Stimulated activated CD4-positive, alpha-beta T cell treated with anti-CD3 and anti-CD28 coated beads, Interleukin-15, amount 100 ng/mL, for 24 hours (primary cell): ENCODE measurements at places on chromosomes 5 and 9.

DNA sequence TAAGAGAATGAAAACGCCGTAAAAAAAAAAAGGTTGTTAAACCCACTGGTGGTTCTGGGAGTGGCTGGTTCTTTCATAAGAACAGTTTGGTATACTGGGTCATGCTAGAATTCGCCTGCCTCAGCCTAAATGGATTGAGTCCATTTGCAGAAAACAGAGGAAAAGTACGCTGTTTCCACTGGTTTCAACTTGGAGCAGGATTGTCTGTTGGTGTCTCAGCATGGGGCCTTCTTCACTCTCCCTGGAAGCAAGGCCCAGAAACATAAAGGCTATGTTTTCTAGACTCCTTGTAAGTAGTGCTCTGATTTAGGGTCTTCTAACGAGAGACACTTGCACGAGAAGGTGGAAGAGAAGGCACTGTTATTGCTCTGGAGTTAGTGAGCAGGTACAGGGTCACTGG, 116.9 kb upstream of the MTAP start:
- DNase-seq, result no peak

- DNase-seq, result no peak
Observed at GRCh38 chr5:87004101-87004500, 263.6 kb upstream of the RASA1 start.

DNA sequence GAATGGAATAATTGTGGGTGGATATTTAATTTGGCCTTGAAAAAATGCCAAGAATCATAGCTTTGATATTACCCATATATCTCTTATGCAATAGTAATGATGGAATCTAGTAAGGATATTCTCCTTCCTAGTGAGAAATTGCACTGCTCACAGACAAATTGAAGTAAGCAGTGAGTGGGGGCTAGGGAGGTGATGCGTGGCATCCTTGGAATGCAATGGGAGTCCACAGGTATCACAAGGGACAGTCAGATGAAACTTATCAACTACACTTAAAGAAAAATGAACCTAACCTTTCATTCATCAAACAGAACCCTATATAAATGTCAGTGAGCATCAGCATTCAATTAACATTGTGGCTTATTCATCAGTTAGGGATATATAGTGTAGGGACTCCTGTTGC, 57.8 kb downstream of the IZUMO3 start:
- no peak for DNase-seq

GRCh38 chr9:112933696-112934095, 43.0 kb upstream of the SLC46A2 start:
- no peak for DNase-seq

DNA sequence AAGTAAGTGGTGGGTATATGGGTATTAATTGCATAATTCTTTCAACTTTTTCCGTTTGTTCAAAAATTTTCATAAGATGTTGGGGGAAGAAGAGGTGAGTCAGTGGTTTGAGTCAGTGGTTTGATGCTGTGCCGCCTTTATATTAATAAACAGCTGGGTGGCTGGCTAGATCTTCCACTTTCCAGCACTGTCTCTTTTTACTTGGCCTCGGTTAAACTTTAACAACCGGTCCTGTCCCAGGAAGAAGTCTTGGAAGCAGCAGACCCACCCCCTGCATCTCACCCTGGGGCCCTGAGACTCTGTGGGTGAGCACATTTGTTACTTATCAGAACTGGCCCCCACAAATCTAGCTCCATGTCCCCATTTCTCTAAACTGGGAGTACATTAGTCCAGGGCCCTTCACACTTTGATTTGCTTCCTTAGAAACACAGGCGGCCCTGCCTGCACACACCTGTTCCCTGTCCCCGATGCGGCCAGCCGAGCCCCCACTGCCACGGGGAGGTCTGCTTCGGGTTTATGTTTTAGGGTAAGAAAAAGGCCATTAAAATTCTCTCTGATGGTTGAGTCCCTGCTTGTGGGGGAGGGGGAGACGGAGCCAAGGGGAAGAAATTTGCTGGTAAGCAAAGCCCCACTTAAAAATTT, 90.7 kb downstream of the PTCH1 start:
- peak; percentile 19 for DNase-seq

DNA sequence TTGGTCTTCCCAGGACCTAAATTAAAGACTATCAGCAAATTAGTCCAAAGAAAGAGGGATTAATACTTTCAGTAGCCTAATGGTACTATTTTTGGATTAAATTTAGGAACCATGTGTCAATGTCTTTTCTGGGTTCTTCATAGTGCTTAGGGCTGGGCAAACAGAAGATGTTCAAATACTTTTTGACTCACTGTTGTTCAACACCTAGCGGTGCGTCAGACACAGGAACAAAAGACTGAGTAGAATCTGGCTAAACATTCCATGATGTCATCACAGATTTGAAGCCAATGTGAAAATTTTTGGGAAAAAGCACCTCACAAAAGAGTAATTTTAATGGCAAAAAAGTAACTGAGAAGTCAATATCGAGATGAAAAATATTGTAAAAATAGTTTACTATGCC, 544.4 kb downstream of the EFNA5 start:
- no peak for DNase-seq

- DNase-seq, result no peak
Observed at GRCh38 chr5:178349075-178349511, 116.5 kb upstream of the PHYKPL start.

DNA sequence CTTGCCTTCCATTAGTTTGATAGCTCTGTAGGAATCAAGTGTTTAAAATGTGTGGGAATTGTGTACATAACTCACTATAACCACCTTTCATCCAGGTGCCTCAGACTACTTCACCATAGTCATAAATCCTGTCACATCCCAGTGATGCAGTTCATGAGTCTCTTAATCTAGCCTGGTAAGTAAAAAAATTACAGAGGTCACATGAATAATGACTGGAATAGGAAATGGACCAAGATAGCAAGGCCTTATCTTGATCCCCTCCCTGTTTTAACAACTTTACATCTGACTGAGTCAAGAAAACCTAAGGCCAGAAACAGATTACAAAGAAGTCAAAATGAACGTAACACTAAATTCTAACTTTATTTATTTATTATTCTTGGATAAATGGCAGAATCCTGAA, 1.5 kb upstream of the RNF145 start:
- no peak for DNase-seq

DNA sequence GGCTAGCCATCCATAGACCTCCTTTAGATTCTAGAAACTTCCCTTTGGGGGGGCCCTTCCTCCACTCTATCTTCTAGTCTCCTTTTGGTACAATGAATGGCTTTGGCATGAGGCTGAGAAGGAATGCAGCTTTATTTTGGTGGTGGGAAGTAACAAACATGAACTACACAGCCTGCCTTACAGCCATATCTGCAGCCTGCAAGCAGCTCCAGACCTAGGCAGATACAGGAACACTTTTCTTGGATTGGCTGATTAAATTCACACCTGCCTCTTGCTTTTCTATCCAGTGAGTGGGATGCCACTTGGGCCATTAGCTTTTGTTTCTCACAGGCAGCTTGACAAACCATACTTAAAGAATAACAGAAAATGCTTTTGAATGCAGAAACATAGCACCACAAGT, 28.2 kb downstream of the NR6A1 start:
- DNase-seq, result no peak

DNA sequence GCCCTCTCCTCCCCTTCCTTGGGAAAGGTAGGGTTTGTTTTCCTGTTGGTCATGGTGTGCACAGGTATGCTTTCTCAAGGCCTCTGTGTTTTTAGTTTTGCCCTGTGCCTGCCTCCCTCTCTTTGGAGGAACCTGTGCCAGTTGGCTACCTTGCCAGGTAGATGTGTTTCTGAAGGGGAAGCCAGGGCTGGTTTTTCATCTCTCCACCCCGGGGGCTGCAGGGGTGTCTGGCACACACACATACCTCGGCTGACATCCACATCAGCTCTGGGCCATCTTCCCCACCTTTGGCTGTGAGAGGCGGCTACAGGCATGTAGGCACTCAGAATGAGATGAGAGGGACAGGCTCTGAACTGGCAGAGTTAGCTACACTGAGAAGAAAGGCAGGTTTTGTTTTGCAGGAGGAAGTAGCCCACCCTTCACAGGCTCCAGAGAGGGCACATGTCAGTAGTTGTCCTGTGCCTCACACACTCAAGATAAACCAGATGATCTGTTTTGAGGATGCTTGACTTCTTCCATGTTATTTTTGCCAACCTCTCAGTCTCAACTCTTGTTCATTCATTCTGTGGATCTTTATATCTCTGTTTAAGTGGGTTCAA, 9.7 kb downstream of the RGMB start:
- no peak for DNase-seq

GRCh38 chr9:33458444-33458843, 11.1 kb upstream of the AQP3 start:
- DNase-seq, result peak; percentile 75

- no peak for DNase-seq
Observed at GRCh38 chr5:104763216-104763615, 1200.6 kb upstream of the NUDT12 start.

DNA sequence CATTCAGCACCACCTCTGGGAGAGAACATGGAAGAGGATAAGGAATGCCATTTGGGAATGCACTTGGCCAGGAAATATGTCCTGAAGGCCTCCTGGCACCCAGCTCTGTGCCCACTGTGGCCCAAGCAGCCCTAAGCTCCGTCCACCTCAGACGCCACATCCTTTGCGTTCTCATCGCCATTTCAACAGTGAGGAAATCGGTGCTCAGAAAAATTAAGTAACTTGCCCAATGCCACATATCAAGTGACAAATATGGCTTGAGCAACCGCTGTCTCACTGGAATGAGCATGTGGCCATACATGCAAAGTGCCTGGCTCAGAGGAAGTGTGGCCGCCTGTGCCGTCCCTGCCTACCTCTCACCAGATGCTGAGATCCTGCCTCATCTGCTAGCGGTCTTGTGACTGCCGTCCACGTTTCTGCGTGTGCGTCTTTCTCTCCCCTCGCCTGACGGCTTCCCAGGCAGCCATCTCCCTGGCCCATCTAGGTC, 984 bp upstream of the DOK3 start:
- no peak for DNase-seq

GRCh38 chr9:16099732-16100536, 547.1 kb downstream of the CCDC171 start:
- DNase-seq, result no peak

DNA sequence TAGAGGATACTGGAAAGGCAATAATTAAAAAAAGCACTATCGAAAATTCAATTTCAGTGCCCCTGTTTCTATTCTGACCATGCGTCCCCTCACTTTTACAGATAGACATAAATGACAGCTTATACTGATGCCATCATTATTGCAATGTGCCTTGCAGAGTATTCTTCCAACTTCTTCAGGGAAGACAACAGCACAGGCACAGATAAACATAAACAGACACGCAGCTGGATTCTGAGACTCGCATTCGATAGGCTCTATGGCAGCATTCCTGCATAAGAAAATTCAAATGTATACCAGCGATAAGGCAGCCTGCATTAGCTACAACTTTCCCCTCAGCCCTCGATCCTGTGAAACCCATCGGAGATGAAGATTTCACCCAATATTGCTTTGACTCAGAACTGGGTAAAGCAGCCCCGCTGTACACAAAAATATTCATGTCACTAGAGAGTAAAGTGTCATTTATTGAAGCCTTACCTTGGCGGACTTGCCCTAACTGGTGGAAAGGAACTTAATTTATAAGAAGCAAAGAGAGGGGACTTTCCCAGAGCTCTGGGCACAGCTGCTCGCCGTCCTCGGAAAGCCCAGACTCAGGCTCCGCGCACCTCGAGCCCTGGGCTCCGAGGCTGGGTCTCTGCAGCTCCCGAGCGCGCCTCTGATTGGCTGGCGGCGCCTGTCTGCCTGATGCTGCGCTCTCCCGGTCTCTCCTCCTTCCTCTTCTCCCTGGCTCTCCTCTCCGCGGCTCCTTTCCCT, at the start of gene CDH18:
Gene CDH18, minus strand, starts transcription at position 589 of the 750 bp plus-strand sequence. CDS start 149,214 bp downstream, outside the sequence.
- no peak for DNase-seq

GRCh38 chr9:13324988-13325387, 45.5 kb upstream of the MPDZ start:
- DNase-seq, result no peak

GRCh38 chr9:28293369-28294090, 720.2 kb upstream of the C9orf72 start:
- DNase-seq, result no peak

GRCh38 chr5:143635146-143635752, 176.7 kb upstream of the HMHB1 start:
- no peak for DNase-seq

- DNase-seq, result no peak
Observed at GRCh38 chr9:116267021-116267420, 113.4 kb downstream of the PAPPA start.

DNA sequence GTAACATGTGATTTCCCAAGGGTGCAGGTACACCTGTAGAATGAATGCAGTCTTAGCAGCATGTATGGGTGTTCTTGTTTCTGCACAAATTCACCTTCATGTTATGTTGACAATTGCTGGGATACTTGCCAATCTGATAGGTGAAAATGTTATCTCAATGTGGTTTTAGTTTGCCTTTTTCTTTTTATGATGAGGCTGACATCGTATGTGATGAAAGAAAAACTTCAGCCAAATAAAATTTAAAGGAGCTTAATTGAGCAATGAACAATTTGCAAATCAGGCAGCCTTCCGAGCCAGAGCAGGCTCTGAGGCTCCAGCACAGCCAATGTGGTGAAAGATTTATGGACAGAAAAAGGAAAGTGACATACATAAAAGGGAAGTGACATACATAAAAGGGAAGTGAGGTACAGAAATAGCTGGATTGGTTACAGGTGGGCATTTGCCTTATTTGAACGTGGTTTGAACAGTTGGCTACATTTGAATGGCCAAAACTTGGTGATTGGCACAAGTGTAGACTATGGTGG, 10.5 kb downstream of the TAL2 start:
- DNase-seq, result no peak

DNA sequence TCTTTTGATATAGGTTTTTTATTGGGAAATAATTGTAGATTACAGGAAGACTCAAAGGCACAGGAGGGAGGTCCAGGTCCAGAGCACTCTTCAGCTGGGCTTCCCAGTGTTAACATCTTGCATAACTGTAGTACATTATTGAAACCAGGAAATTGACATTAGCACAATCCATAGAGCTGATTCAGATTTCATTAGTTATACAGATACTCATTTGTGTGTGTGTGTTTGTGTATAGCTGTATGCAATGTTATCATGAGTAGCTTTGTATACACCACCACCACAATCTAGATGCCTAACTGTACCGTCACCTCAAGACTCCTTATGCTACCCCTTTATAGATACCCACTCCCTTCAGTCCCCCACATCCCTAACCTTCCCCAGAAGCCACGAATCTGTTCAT, 47.9 kb downstream of the SLC36A1 start:
- no peak for DNase-seq

GRCh38 chr9:99966716-99967115, 60.3 kb downstream of the STX17 start:
- no peak for DNase-seq

DNA sequence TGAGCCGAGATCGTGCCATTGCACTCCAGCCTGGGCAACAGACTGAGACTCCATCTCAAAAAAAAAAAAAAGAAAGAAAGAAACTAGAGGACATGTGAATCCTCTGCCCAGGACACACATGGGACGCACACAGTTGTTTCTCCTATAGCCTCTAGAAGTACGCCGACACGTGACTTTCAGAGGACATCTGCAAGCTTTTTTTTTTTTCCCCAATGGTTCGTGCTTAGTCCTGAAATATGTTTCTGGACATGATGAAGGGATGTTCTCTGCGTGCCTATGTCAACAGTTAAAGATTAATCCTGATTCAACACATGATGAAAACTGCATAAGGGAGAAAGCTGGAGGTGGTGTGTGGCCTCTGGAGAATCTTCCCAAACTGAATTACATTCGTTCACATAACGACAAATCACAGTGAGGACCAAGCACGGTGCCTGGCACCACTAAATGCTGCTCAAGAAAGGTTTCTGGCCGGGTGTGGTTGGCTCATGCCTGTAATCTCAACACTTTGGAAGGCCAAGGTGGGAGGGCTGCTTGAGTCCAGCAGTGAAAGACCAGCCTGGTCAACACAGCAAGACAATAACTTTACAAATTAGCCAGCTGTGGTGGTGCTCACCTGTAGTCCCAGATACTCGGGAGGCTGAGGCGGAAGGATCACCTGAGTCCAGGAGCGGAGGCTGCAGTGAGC, 9.8 kb downstream of the COL23A1 start:
- DNase-seq, result no peak
